ENCODE measurements at places on chromosomes 3 and 15. TPM values are rescaled to one million over a fixed set of nuclear protein-coding genes. Genes with fewer than 3 reads are reported as not detected.

DNA sequence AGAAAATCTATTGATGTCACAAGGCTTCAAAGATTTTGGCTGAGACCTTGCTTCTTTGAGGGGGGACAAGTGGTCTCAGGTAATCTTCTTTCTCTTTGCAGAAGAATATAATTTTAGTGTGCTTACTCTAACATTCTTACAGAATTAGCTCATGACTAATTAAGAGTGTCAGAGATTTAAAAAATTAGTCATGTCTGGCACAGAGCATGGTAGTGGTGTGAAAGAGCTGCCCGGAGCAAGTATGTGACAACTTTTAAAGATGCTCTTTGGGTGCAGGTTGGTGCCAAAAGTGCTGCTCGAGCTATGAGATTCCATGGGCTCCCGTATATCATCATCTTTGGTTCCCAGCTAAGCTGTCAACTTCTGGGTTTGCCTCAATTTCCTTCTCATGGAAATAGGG is 31.1 kb downstream of the CYP19A1 start:
- H3K4me1 ChIP-seq = no peaks in the 10 kb centered on the region
- H3K27me3 ChIP-seq = no peaks in the 10 kb centered on the region
- H3K27ac ChIP-seq = no peak overlapping the region
- H3K36me3 ChIP-seq = no peaks in the 10 kb centered on the region
- no peak for DNase-seq

DNA sequence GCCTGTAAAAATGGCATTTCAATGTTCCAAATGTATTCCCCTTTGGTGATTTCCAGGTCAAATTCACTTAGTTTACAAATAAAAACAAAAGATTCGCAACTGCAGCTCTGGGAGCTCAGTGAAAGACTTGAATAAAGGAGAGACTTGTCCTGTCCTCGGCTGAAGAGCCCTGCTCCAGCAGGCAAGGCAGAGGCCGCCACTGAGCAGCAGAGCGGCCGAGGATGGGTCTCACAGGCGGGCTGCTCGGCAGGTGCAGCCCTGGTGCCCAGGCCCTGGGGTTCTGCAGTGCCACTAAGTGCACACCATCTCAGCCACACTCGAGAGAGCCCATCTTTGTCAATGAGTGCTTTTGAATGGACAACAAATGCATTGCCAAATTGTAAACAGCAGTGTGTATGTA is 856.2 kb downstream of the AGBL1 start:
- H3K36me3 ChIP-seq = no peaks in the 10 kb centered on the region
- H3K27ac ChIP-seq = no peak overlapping the region
- no peaks in the 10 kb centered on the region for H3K27me3 ChIP-seq
- H3K4me3 ChIP-seq = no peak overlapping the region
- DNase-seq = no peak

DNA sequence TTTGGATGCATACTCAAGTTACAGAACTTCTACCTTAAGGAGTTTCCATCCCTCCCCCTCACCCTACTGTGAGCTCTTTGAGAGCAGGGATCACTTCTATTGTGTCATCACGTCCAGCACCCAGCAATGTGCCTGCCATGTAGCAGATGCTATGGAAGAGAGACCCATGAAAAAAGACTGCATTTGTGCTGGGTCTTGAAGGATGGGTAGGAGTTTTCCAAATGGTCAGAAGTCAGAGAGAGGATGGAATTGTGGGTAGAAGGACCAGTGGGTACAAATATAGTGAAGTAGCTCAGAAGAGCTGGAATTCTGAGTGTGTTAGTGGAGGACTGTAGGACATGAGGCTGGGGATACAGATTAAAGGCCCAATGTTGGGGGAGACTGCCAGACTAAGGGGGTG is 141.7 kb downstream of the SRGAP3 start:
- H3K4me3 ChIP-seq = no peak overlapping the region
- no peaks in the 10 kb centered on the region for H3K27me3 ChIP-seq
- H3K36me3 ChIP-seq = no peaks in the 10 kb centered on the region
- no peak for DNase-seq
- no peaks in the 10 kb centered on the region for H3K4me1 ChIP-seq
- no peak overlapping the region for H3K27ac ChIP-seq

ITGA11 gene
- 6.6 TPM for polyA plus RNA-seq

CCDC39 gene
- 4.3 TPM for polyA plus RNA-seq

CCDC191 gene
- 14.2 TPM for polyA plus RNA-seq

LRTM1 gene
- 0.22 TPM for polyA plus RNA-seq

CLEC3B gene
- polyA plus RNA-seq = 198 TPM
